RKO (cell line): ENCODE measurements at places on chromosomes 11 and 22.

GRCh38 chr11:113272281-113272680 lies 42.1 kb upstream of the TTC12 start:
- DNase-seq: no peak

DNA sequence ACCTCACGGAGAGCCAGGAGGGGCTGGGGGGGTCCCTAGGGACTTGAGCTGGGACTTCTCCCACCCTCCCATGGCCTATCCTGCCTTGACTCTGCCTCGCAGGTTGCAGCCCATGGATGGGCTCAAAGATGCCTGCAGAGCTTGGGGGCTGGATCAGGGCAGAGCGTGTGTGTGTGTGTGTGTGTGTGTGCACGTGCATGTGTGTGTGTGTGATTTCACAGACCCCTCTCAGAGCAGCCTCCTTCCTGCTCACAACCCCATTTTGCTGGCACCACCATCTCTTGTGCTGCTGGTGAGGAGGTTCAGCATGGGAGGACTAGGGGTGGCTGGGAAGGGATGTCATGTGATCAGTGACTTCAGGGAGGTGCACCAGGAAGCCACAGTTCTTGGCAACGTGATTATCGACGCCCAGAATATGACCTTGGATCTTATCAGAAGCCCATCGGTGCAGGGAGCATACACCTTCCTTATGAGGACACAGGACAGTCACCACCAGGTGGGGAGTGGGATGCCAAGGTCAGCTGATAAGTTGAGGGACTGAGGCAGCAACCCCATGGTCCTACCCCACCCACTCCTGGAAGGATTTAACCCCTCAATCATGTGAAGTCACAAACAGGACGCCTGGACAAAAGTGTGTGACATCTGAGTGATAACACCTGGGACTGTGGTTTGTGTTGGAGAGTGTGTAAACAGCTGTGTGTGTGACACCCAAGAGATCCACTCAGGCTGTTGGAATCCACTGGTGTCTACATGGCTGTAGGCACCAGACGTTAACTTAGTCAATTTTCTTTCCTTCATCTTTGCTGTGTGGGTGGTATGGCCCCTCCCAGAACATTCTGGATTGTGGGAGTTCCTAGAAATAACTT lies 1.8 kb upstream of the NAALADL1 start:
- no peak for DNase-seq

DNA sequence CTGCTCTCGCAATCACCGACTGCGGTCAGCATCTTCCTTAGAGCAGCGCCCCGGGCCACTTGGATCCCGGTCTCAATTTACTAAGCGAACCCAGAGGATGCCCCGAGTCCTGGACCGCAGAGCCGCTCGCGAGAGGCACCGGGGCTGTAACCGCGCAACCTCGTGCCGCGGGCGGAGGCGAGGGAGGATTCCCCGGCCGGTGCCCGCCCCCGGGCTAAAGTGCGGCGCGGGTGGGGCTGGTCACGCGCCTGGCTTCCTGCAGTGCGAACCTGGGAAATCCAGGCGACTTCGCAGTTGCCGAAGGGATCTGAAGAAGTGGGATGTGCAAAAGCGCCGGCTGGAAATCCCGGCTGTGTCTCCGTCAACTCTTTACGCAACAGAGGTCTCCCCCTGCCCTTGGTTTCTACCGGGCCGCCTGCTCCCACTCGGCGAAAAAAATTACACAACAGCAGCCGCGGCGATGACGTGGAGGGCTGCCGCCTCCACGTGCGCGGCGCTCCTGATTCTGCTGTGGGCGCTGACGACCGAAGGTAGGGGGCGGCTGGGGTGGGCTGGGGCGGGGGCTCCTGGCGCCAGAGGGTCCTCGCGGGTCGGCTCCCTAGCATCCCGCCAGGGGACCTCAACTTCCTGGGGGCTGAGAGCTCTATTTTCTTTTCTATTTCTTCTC lies at the start of gene NCR3LG1:
NCR3LG1 (plus strand) TSS at position 291 of the 667 bp plus-strand sequence; CDS start at position 461, 170 bp downstream.
- peak; percentile 79 for DNase-seq

- no peak for DNase-seq
Measured at GRCh38 chr11:60264644-60265043, 15.8 kb upstream of the MS4A4A start.

DNA sequence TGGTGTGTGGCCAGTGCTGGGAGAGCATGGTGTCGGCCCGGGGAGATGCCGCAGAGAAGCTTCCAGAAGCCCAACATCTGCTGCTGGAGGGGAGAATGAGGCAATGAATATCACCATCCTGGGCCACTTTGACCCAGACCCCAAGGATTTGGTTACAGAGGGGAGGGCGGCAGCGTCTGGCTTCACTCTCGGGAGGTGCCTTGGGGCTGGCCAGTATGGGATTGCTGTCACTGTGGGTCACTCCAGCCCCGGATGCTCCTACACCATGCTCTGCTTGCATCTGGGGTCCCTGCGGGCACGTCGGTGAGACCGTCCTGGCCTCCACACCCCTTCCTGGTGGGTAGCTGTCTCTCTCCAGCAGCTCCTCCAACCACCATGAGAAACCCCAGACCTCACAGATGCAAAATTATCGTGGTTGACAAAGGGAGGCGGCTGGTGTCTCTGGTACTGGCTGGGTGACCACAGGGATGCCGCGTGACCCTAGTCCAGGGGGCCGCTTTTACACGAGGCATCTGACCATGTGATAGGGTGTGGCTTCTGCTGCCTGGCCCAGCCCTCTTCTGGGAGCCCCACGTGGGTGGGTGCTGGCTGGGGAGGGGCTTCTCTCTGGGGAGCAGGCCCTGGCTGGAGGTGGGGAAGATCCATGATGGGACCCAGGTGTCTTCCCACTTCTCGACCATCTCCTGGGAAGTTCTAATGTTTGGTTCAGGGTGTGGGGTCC lies 5.7 kb downstream of the KCNQ1 start:
- DNase-seq: no peak

DNA sequence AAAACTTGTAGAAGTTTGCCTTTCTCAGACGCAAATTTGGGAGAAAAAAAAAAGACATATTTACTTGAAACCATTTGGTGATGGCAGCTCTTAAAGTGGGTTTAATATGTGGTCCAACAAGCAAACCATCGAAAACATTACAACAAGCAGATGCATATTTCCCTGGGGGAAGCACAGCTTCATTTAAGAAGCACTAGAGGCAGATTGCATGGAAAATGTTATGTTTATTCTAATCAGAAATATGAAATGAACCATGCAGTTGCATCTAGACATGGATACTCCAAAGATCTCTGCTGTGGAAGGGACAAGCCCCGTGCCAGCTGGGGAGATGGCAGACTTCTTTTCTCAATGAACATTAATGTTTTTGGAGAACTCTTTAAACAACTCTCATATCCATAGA lies 57.4 kb upstream of the PARVA start:
- DNase-seq: no peak

DNA sequence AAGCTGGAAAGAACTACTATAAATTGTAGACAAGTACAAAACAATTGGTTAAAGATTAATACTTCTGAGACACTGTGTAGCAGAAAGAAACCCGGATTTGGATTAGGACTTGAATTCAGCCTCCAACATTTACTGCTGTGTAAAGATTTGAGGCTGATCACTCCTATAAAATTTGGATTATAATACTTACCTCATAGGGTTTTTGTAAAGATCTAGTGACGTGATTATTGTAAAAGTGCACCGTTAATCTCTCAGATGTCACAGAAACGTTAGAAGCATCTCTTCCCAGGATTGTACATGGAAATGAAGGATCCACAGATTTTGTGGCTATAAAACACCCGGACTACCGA lies 323 bp upstream of the HIKESHI start:
- no peak for DNase-seq

- no peak for DNase-seq
Measured at GRCh38 chr11:32015427-32015826, 75.4 kb upstream of the RCN1 start.

DNA sequence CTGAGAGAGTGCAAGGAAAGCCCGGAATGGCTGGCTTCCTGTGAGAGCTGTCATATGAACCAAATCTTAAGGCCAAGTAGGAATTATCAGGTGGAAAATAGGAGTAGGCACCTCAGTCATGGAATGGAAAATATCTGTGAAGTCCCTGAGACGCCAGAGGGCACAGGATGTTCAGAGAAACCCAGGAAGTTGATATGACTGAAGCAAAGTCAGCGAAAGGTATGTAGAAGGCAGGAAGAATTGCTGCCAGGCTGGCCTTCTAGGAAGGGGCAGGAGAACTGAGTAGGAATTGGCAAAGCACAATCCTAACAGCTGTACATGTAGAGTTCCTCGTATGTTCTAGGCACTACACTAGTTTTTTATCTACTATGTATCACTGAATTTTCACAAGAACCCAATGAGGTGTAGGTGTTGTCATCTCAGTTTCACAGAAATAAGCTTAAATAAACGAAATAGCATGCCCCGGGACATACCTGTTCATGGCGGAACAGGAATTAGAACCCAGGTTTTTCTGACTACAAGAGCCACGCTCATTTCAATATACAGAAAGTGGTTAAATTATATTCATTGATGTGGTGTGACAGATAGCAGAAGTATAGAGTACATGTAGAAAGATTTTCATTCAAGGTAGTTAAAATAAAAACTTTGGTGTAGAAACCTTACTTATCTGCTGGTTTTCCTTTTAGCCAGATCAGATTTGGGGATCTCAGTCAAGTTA lies 17.0 kb downstream of the HMGXB4 start:
- DNase-seq: no peak

DNA sequence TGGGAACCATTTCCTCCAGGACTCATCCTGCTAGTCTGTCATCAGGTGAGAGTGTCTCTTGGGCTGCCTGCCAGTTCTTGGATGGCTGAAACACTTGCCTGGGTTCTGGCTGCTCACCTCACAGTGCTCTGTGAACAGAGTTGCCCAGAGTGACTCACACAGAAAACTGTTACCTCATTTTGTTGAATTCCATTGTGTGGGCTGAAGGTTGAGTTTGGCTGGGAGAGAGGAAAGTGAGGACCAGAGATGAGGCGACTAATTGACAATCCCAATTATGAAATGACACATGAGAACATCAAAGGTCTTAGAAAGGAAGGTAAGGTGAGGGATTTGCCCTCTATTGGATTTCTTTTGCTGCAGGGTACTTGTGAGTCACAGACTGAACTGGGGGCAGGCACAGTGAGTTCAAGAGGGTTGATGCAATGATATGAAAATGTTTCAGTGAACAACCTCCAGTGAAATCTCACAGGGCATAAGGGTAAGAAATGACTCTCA lies 20.2 kb upstream of the CALCB start:
- peak; percentile 29 for DNase-seq

DNA sequence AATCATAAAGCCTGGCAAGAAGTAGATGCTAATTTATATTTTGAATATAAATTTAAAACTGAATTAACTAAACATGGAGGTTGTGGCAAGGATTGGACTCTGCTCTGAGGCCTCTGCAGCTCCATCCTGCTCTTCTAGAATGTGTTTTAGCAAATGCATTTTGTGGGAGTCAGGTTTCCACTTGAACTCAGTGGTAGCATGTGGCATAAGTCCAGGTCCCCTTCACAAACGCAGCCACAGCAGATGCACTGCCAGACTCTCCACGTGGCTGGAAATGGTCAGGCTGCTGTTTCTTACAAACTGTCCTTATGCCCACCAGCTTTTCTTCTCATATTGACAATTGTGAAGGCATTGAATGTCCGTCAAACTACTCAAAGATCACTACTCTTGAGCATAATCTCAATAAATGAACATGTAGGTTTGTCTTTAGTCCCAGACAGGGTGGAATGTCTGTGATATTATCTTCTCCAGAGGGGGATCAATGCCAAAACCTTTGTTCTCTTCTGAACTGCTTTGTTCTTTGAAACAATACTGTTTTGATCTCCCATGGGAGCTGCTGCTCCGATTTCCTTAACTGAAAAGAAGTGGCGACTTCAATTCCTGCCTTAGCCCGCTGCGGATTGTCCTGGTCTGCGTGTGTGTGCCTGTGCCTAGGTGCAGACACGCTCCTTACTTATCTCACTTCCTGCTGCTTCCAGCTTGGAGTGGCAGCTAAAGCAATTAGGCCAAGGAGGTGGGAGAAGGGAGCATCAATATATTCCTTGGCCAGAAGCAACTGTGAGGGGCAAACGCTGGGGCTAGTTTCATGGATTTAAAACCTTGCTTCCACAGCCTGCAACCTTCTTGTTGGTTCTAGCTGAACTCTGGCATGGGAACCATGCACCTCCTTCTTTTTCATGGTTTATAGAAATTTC lies 24.2 kb downstream of the EIF4G2 start:
- DNase-seq: no peak

- DNase-seq: peak; percentile 34
Measured at GRCh38 chr11:44634401-44635281, 69.2 kb downstream of the CD82 start.

DNA sequence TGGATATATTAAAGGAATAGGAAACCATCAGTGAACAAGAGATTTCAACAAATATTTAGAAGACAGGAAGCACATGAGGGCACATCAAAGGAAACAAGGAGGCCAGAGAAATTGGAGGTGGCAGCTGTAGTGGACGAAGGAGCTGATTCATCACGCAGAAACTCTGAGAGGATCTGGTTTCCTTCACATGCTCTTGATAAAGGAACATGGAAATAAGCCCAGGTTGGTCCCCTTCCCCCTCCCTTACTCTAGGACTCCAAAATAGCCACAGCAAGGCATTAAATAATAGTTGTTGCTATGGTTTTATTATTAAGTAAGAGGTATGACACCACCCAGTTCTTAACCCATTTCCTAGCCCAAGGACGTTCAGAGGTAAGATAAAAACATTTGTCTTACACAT lies 11.3 kb downstream of the IZUMO1R start:
- no peak for DNase-seq

- no peak for DNase-seq
Measured at GRCh38 chr22:20558534-20558933, 51.1 kb downstream of the MED15 start.
